Vagina (tissue), 2 donors: ENCODE measurements at places on chromosomes 16 and 17.

- H3K4me1 ChIP-seq, result peaks cover 19% of the 10 kb centered on the region
- H3K36me3 ChIP-seq, result no peaks in the 10 kb centered on the region
- peak overlapping the region; percentile 55 for H3K27ac ChIP-seq
- DNase-seq, result no peak
- H3K27me3 ChIP-seq, result peaks cover 19% of the 10 kb centered on the region
These were observed 806 bp downstream of the TBX21 start for GRCh38 chr17:47733674-47734410.

DNA sequence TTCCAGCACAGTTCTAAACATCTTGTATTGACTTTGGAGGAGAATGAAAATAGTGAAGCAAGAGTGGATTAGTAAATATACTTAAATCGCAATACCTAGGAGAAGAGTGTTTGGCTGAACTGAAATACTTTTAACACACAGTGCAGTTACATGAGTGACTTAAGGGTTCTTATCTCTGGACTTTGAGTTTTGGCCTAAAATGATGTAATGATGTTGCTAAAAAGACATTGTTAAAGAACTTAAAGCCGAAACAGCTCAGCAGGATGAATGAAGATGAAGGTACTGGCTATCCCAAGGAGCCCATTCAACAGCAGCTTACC, 28.1 kb downstream of the PMP22 start:
- no peak for DNase-seq
- peaks cover 65% of the 10 kb centered on the region for H3K36me3 ChIP-seq
- H3K27me3 ChIP-seq, result no peaks in the 10 kb centered on the region

DNA sequence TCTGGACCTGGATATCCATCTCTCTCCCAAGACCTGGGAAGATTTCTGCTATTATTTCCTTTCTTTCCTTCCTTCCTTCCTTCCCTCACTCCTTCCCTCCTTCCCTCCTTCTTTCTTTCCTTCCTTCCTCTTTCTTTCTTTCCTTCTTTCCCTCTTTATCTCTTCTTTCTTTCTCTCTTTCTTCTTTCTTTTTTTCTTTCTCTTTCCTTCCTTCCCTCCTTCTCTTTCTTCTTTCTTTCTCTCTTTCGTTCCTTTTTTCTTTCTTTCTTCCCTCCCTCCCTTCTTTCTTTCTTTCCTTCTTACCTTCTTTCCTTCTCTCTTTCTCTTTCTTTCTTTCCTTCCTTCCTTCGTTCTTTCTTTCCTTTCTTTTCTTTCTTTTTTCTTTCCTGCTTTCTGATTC, 37.8 kb upstream of the N4BP1 start:
- H3K4me1 ChIP-seq, result no peaks in the 10 kb centered on the region
- H3K36me3 ChIP-seq, result no peaks in the 10 kb centered on the region
- H3K4me3 ChIP-seq, result no peak overlapping the region
- DNase-seq, result no peak
- H3K27ac ChIP-seq, result no peak overlapping the region

- peaks cover 50% of the 10 kb centered on the region for H3K4me1 ChIP-seq
- H3K27me3 ChIP-seq, result no peaks in the 10 kb centered on the region
- no peak overlapping the region for H3K4me3 ChIP-seq
- H3K36me3 ChIP-seq, result no peaks in the 10 kb centered on the region
These were observed 44.8 kb downstream of the ERN1 start for GRCh38 chr17:64084940-64085649.

DNA sequence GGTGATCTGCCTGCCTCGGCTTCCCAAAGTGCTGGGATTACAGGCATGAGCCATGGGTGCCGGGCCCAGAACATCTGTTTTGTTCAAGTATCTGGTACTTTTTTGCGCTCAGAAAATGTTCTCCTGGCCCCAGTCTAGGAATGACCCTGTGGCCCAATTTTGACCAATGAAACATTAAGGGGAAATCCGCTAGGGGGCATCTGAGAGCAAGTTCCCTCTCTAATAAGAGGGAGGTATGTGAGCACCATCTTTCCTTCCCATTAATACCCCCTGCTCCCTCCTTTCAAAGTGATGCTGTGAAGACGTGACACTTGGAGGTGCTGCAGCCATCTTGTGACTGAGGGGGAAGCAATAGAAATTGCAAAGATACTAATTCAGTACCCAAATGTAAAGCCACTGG, 16.5 kb upstream of the CLEC3A start:
- no peaks in the 10 kb centered on the region for H3K27me3 ChIP-seq
- DNase-seq, result no peak
- H3K36me3 ChIP-seq, result no peaks in the 10 kb centered on the region
- H3K27ac ChIP-seq, result no peak overlapping the region
- peaks cover 8% of the 10 kb centered on the region for H3K4me1 ChIP-seq
- no peak overlapping the region for H3K4me3 ChIP-seq

DNA sequence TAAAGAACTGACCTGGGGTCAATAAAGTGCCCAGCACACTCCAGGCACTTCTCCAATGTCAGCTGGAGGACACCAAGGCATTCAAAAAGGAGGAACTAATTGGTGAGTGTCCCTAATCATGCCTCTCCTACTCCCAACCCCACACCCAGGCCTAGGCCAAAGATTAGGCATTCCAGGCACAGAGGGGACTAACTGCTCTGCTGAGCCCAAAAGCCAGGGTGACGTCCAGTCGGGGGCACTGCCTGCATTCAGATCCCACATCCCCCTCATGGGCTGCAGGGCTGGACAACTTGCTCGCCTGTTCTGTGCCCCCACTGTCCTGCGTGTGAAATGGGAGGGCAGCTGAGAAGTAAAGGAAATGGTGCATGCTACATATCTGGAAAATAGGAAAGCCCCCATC, 115.4 kb downstream of the DYNLRB2 start:
- no peaks in the 10 kb centered on the region for H3K36me3 ChIP-seq
- no peaks in the 10 kb centered on the region for H3K4me1 ChIP-seq
- H3K27ac ChIP-seq, result no peak overlapping the region
- no peak overlapping the region for H3K4me3 ChIP-seq

GRCh38 chr16:1650131-1650530, 27.9 kb upstream of the JPT2 start:
- H3K4me3 ChIP-seq, result no peak overlapping the region
- H3K27ac ChIP-seq, result no peak overlapping the region
- no peak for DNase-seq
- peaks cover 3% of the 10 kb centered on the region for H3K36me3 ChIP-seq
- H3K4me1 ChIP-seq, result peaks cover 16% of the 10 kb centered on the region

DNA sequence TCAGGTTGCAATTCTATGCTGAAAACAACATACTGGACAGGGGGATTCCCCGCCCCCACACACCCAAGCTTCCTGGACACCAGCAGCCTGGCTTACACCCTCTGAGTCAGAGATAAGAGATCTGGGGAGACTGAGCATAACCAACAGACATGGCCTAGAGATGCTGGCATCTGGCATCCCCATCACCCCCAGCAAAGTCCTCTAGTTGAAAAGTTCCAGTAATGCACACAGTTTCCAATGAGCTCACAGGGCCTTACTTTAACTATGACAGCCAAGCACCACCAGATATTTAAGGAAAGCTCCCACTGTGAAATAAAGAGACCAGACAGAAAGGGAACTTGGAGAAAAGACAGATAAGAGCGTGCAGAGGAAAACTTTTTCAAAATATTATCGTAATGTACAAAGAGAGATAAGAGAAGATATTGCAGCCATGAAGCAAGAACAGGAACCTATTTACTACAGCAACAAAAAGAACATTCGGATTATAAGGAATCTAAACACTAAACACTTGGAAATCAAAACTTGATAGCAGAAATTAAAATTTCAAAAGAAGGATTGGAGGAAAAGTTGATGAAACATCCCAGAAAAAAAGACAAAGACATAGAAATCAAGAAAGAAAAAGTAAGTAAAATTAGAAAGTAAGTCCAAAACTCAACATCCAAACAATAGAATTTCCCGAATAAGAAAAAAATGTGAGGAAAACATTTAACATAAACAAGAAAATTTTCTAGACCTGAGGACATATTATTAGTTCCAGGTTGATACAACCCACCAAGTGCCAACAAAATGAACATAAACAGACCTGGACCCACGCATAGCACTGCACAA, 17.2 kb upstream of the ALOX15 start:
- no peaks in the 10 kb centered on the region for H3K36me3 ChIP-seq
- no peaks in the 10 kb centered on the region for H3K4me1 ChIP-seq
- H3K27me3 ChIP-seq, result no peaks in the 10 kb centered on the region
- no peak for DNase-seq
- no peak overlapping the region for H3K27ac ChIP-seq

DNA sequence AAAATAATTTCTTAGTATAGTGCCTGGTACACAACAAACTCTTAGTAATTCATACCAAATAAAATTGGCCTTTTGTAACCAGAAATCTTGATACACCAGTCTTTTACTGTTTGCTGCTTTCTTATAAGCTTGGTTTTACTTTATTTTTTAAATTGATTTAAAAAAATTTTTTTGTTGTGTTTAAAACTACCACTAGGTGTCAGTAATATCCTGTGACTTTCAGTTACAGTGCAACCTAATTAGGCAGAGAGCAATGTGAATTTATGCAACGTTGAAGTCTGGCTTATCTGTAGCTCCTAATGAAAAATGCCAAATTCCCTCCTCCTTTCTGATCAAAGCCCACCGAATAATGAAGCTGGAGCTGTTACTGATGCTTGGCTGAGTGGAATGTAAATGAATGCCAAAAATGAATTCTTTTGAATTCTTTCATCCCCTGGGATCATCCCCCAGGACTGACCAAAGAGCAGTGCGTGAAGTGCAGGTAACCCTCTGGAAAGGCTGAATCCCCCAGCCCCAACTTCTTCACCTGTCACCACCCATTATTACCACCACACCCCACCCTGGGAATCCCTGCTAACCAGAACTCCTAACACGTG, 3.8 kb downstream of the ERCC4 start:
- H3K4me3 ChIP-seq, result no peak overlapping the region
- no peaks in the 10 kb centered on the region for H3K27me3 ChIP-seq
- no peak for DNase-seq

- no peaks in the 10 kb centered on the region for H3K27me3 ChIP-seq
- H3K4me1 ChIP-seq, result peaks cover 87% of the 10 kb centered on the region
- no peaks in the 10 kb centered on the region for H3K36me3 ChIP-seq
These were observed 9.4 kb downstream of the GGA2 start for GRCh38 chr16:23500862-23501225.
